ENCODE measurements at places on chromosomes 12 and 14.

GRCh38 chr14:102544046-102544746 is 34.6 kb upstream of the ANKRD9 start:
- no peak for DNase-seq

DNA sequence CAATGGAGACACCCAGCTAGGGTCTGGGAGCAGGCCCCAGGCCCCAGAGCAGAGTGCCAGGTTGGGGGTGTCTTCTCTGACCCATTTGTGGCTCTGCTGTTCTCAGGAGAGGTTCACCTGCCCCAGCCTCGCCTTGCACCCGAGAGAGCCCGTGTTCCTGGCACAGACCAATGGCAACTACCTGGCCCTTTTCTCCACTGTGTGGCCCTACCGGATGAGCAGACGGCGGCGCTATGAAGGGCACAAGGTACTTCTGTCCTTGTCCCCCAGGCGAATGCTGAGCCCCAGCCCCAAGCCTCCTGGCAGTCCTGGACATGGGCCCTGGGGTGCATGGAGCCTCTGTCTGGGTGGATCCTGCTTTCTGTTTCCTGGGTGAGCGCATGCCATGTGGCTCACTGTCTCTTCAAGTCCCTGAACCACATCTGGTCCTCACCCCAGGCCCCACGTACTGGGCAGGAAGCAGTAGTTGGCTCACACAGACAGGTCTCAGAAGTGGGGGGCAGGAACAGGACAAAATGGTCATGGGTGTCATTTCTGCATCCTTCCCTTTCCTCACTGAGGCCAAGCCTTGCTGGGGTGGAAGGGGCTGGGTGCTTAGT is 58.2 kb downstream of the BEGAIN start:
- no peak for DNase-seq

- DNase-seq = no peak
Observed at GRCh38 chr12:48349471-48349870, 1.2 kb downstream of the ZNF641 start.

DNA sequence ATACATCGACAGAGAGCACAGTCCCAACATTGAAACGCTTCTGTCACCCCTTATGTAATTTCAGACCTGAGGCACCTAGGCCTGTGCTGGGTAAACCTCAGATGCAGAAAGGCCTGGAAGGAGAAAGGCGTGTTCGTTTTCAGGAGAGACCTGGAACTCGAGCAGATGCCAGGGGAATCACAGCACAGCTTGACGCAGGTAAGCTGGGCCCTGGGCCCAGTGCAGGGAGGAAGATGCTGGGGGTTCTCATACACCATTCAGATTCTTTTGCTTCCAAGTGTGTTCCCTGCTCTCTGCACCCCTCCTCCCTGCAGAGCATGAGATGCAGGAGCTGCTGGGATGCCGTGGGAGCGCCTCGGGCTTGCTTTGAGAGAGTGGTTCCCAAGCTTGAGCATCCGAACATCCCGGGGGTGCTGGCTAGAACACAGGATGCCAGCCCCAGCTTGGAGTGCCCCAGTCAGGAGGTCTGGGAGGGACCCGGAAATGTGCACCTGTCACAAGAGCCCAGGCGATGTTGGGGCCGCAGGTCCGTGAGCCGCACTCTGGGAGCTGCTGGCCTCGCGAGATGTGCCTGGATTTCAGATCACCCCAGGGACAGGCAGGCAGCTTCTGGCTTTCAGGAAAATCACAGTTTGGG is 35.9 kb downstream of the FZD10 start:
- no peak for DNase-seq

DNA sequence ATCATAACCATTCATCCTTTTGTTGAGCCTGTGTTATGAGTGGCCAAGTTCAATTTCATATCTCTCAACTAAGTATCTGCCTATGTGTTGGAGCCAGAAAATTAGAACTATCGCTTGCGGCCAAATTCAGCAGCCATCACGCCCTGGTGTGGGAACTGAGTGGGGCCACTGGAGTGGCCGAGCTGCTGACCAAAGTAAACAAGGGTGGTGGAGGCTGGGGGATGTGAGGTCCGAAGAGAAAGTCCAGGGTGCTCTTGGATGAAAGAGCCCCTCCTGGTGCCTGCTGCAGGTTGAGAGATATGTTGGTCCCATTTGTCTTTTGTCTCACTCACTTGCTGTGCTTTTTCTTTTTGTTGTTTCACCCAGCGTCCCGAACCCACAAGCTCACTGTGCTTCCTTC is 14.9 kb downstream of the ADGRD1 start:
- DNase-seq = no peak

DNA sequence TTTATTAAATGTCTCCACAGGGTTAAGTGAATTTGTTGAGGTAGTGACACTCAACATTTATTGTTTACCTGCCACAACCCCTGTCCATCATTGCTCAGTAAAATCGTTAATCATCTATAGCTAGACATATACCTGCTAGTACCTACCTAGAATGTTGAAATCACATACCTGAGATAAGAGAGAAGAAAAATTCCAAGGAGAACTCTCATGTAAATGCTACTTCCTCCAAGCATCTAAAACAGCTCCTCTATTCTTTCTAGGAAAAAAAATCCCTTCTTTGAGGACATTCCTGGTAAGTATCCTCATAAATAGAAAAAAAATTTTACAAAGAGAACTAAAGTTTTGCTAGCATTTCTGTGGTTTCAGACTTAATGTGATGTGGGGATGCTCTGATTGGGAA is 325.1 kb downstream of the DAD1 start:
- DNase-seq = no peak

DNA sequence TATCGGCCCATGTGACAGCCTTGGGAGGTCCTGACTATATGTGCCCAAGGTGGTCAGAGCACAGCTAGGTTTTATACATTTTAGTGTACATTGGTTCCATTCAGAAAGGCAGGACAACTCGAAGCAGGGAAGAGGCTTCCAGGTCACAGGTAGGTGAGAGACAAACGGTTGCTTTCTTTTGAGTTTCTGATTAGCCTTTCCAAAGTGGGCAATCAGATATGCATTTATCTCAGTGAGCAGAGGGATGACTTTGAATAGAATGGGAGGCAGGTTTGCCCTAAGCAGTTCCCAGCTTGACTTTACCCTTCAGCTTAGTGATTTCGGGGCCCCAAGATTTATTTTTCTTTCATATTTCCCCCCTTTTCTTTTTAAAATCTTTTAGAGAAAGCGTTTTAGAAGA is 87.6 kb upstream of the PPP2R5C start:
- no peak for DNase-seq

DNA sequence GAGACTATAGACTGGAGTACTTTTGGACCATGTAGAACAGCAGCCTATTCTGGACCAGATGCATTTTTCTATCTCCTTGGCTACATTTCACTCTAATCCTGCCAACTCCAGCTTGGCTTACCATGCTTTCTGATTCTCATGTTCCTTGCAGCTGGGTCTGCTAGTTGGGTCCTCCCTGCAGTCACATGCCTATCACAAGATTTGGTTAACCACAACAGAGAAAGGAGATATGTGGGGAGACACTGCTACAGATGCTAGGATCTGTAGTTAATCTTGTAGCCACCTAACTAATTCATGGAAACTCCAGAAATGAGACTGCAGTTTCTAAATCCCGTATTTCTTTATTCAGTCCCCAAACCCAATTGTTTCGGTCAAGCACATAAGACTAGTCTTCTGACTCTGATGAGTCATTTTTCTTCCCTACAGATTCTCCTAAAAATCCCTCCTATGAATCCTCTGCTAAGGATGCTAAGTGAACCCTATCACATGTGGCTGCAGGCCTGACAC is 410.6 kb downstream of the DAD1 start:
- DNase-seq = no peak

GRCh38 chr12:129294868-129295267 is 441.6 kb downstream of the GLT1D1 start:
- no peak for DNase-seq

DNA sequence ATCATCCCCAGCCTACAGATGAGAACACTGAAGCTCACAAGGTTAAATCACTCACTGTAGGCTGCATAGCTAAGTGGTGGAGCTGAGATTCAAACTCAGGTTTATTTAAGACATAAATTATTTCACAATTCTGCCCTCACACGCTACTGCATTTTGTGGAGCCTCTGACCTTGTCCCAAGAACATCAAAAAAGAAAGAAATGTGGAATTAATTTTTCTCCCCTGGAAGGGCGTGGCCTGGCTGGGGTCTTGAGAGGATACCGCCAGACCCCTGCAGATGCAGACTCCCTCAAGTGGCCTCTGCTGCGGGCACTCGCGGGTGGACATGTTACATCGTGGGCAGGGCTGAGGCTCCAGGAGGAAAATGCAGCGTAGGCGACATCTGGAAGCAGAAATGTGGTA is 40.6 kb downstream of the LTBP2 start:
- no peak for DNase-seq

DNA sequence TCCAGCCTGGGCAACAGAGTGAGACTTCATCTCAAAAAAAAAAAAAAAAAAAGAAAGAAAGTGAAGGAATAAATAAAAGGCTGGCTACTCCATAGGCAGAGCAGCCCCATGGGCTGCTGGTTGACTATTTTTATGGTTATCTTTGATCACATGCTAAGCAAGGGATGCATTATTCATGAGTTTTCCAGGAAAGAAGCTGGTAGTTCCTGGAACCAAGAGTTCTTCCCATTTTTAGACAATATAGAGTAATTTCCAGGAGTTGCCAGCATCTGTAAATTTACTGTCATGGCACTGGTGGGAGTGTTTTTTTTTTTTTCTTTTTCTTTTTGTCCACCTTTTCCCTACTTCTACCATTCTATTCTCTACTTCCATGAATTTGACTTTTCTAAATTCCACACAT is 24.2 kb downstream of the FGD4 start:
- no peak for DNase-seq

GRCh38 chr12:85626001-85626783 is 210.0 kb downstream of the RASSF9 start:
- no peak for DNase-seq

- no peak for DNase-seq
Observed at GRCh38 chr14:77579065-77579464, 37.4 kb downstream of the SPTLC2 start.

DNA sequence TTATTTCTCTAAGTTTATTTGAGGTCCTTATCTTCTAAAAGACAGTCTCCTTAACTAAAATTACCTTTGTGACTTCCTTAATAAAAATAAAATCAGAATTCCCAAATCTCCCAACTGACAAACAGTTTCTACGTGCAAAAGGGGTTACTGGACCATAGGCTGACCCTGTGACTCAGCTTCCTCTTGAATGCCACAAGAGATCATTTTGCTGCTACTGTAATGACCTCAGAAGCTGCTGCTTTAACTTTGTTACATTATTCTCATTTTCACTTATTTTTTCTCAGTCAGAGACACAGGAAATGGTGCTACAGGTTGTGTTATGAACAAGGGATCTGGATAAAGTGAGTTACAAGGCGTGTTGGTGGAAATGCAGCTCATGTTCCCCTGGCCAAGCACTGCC is 132.2 kb upstream of the TMTC2 start:
- DNase-seq = no peak

- DNase-seq = no peak
Observed at GRCh38 chr12:25824734-25825133, 133.7 kb upstream of the RASSF8 start.

- DNase-seq = no peak
Observed at GRCh38 chr12:106480251-106480650, 102.6 kb upstream of the RFX4 start.

- no peak for DNase-seq
Observed at GRCh38 chr12:42284157-42284556, 41.7 kb downstream of the ZCRB1 start.

- no peak for DNase-seq
Observed at GRCh38 chr12:2447861-2448260, 346.9 kb upstream of the FKBP4 start.

DNA sequence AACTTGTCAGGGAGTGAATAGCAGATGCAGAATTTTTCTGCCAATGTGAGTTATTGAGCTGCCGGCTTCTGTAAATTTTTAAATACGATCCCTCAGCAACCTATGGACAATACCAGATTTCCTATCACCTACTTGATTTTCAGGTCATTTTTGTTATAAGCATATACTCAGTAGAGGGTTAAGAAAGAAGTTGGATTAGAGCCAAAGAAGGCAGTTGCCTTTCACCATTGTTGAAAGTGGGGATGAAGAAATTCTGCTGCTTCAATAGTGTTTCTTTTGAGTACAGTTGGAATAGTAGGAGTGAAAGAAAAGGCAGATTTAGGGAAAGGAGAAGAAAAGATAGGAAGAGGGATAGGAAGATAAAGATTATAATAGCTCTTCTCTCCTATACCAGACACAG is 197.1 kb downstream of the ATP23 start:
- no peak for DNase-seq

DNA sequence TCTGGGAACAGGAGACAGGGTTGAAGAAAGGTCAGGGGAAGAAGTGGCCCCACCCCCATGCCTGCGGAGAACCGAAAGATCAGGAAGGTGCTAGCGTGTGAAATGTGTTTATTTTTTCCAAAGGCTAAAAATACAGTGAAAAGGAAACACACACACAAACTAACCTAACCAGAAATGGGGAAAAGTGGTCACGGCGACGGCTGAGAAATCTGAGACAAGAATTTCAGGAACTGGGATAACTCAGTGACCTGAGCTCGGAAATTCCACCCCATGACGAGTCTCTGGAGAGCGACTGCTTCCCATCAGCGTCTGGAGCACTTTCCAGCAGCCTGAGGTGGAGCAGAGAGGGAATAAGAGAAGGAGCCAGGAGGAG is 16.6 kb upstream of the RND1 start:
- no peak for DNase-seq

DNA sequence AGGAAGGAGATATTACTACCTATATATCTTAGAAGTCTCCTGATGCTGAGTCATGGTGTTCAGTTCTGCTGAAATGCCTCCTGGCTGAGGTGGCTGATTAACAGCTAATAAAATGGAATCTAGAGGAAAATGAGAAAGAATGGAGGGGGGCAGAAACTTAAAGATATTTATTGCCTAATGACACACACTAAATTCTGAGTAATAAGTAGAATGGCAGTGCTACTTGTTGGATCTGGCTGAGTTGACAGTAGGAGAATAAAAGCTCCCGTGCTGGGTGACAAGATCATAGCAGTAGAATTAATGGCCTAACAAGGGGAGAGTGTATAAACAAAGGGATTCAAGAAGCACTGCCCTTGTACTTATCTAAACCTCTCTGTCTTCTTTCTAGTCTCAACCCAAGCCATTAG is 137.5 kb downstream of the CNTN1 start:
- DNase-seq = no peak

DNA sequence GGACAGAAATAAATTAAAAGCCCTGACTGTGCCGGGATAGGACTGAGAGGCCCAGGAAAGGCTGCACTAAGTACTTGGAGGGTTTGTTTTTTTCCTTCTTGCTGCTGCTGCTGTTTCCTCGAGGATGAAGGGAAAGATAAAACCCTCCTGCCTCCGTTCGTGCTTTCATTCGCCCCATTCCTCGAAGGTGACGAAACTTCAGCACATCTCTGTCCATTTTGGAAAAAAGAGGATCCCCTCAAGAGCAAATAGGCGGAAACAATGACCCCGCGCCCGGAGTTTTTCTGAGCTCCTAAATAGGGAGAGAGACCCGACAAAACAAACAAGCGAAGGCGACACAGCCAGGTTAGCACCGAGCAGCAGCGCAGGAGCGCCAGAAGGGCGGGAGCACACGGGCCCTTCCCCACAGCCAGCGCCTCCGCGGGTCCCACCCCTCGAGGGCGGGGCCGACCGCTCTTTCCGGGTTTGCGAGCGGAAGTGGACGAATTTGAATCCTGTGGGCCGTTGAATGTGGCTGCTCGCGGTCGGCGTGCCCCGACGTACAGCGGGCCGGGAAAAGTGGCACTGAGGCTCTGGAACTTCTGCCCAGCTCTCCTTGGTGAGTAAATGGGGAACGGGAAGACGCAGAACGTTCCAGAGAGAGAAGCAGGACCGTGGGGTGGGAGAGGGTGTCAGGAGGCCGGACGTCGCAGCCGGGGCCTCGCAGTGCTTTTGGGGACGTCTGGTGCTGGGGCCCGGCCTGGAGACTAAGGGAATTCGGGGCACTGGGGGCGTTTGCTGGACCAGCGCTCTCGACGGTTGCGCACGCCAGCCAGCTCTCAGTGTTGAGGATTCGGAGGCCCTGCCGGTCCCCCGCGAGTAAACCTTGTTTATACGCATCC is at the start of gene G2E3:
TSS of gene G2E3 (plus strand) at position 484 of the 881 bp plus-strand sequence. CDS start 21,922 bp downstream, outside the sequence.
- DNase-seq = peak; percentile 20

All from cortex of kidney (tissue), 1 donor.